PC-3 (cell line): ENCODE measurements at places on chromosomes 3 and 15.
A peak's percentile ranks its signal among the peaks of the same experiment; 100 is the strongest.

DNA sequence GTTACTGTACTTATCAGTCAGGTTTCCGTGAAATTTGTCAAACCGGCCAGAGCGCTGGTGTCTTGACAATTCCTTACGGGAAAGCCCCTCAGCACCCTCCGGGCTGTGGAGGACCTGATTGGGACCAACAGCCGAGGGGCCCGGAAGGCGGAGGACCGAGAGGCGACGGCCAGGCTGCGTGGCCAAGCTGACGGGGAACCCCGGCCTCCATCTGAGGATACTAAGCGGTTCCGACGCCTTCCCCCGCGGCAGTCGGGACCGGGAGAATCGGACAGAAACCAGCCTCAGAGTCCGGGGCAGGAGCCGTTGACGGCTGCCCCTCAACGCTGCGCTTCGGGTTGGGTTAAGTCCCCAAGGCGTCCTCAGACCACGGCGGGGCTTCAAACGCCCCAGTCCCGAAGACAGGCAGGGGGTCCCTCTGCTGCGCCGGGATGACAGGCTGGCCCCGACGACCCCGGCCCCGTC is 499 bp downstream of the ALDH1A2 start:
- no peak for DNase-seq

DNA sequence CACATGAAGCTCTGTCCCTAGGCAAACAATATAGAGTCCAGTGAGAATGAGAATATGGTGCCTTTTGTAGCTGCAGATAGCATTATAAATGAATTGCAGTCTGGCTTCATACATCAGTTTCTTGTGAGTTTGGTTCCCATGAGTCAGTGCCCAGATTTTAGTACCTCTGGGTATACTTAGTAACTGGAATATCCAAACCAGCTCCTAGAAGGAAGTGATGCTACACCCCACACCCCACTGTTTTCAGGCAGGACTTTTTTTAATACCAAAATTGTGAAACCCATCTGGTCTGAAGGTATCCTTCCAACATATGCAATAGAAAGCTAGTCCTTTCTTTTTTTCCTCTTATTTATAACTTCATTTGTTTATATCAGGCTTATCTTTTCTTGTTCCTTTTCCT is 42.1 kb upstream of the FOXP1 start:
- DNase-seq = no peak

- peak; percentile 74 for DNase-seq
These were observed 258.1 kb downstream of the TIGIT start for GRCh38 chr3:114551770-114552526.

GRCh38 chr15:40130799-40131502 is 22.3 kb upstream of the BMF start:
- DNase-seq = no peak

DNA sequence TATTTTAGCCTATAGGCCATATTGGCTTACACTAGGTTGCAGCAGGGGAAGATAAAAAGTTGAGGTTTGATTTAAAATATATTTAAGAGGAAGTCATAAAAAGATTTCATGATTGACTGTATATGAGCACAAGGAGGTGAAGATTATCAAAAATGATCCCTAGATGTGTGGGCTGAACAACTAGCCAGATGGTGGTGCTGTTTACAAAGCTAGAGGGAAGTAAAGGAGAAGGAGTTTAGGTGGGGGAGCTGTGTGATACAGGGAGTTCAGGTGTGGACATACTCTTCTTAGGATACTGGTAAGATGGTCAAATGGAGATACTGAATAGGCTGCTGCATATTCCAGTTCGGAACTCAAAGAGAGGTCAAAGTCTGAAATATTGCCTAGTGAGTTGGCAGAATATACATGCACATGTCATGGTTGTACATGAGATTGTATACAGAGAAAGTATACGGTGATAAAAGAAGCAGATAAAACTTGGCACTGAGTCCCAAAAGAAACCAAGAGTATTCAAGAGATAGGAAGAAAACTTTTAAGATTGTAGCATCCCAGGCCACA is 727.8 kb downstream of the NLGN1 start:
- peak; percentile 71 for DNase-seq

DNA sequence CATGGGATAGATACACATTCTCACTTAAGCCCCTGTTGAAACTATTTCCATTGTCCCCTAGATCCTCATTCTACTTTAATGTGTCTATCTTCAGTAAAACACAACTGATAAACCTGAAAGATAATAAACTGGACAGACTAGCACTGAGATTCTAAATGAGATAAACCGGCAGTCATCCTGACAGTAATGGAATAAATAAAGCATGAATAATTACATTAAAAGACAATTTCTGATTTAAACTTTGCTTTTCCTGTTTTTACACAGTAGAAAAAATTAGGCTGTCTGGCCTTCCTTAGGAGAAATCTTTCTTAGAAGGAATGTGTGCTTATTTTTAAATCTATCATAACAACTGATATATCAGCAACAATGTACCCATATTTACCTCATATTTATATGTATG is 232.4 kb downstream of the FHIT start:
- no peak for DNase-seq

- DNase-seq = no peak
These were observed 39.3 kb downstream of the NFKBIZ start for GRCh38 chr3:101888653-101889052.

GRCh38 chr3:148607491-148607890 is 90.2 kb upstream of the AGTR1 start:
- no peak for DNase-seq

GRCh38 chr3:53109190-53109589 is 21.0 kb downstream of the RFT1 start:
- DNase-seq = peak; percentile 93

- DNase-seq = peak; percentile 46
These were observed 9.0 kb upstream of the COPG1 start for GRCh38 chr3:129240436-129240835.

DNA sequence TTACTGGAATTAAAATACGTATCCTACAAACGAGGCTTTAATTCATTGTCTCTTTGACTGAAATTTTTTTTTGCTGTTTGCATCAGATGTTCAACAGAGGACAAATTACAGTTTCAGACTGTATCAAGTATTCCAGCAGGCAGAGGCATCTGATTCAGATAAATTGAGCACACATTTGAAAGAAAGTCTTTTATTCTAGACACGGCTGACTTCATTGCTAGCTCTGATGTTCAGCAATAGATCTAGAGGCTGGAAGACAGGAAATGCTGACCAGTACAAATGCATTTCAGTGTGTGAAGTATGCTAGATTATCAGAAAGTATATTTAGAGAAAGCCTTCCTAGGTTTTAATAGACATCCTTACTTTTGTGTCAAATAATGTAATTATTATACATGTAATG is 472.2 kb downstream of the NLGN1 start:
- no peak for DNase-seq

- DNase-seq = peak; percentile 32
These were observed 1.1 kb downstream of the ARMC8 start for GRCh38 chr3:138188013-138188730.

GRCh38 chr3:23213813-23214212 is 10.7 kb downstream of the UBE2E2 start:
- no peak for DNase-seq

DNA sequence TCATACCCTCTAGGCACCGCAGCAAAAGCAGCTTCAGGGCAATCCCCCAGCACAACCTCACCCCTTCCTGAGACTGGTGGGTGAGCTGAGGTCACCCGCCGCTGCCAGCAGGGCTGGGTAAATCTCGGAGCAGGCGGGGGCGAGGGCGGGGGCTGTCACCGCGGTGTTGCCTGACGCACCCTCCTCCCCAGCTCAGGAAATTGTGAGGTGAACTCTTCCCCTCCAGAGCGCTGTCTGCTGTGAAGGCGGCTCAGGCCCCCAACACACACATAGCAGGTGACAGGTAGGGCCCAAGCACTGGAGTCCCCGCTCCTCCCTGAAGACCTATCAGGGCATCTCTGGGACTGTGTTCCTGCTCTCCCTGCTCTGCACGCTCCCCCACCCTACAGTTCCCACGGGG is 30.2 kb upstream of the FURIN start:
- DNase-seq = no peak

DNA sequence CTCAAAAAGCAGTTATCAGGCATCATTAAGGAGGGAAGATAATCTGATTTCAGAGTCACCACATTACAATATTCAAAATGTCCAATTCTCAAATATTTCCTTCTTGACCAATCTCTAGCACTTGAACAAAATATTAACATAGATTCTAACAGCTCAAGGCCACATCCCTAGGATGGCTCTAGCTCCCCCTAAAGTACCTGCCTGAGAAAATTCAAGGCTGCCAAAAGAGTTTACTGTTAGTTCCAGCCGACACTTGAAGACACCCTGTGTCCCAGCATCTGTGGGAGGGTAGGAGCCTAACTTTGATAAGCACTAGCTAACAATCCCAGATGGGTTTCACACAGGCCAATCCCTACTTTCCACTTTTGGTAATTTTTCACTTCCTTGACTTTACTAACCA is 10.4 kb downstream of the NSMCE3 start:
- no peak for DNase-seq

GRCh38 chr3:105883798-105884377 is 15.1 kb upstream of the CBLB start:
- peak; percentile 19 for DNase-seq
